Omental fat pad (tissue), 4 donors: ENCODE measurements at places on chromosomes 5 and 9. TPM values are rescaled to one million over a fixed set of nuclear protein-coding genes. Genes with fewer than 3 reads are reported as not detected.

Gene PPP2R2B
- 0.31 TPM for total RNA-seq

Gene DEPDC1B
- 3.8 TPM for total RNA-seq

Gene CDO1
- total RNA-seq: 151 TPM

Gene LRRC70
- 5.8 TPM for total RNA-seq

Gene GDF9
- total RNA-seq: 0.31 TPM

Gene ANXA2R
- 3.3 TPM for total RNA-seq
